ENCODE measurements at places on chromosomes 3 and 15.

DNA sequence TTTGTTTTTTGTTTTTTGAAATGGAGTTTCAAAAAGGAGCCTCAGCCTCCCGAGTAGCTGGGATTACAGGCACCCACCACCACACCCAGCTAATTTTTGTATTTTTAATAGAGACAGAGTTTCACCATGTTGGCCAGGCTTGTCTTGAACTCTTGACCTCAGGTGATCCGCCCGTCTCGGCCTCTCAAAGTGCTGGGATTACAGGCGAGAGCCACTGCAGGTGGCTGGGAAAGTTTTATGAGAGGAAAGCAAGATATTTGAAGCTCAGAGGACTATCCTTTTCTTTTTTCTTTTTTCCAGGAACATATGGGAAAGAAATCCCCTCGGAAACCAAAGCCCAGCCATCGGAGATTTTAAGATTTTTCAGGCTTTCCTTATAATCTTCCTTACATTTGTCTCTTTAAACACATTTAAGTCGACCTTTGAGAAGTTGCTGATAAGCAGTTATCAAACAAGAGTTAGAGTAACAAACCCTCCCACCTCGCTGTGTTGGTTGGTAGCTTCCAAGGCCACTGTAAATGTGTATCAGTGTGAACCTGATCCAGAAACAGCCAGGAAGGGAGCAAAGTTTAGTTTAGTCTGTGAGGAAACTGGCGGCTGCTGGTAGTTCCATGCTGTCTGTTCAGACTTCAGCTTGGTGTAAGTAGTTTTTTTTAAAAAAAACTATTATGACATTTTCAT lies 34.5 kb upstream of the MAP3K13 start:
- no peak for DNase-seq

- no peak for DNase-seq
Observed at GRCh38 chr15:94524565-94524964, 293.2 kb downstream of the MCTP2 start.

GRCh38 chr3:57091521-57092273 lies 31.2 kb downstream of the SPATA12 start:
- no peak for DNase-seq

- DNase-seq: no peak
Observed at GRCh38 chr3:22994781-22995180, 208.3 kb upstream of the UBE2E2 start.

- no peak for DNase-seq
Observed at GRCh38 chr3:190038050-190038933, 82.4 kb downstream of the P3H2 start.

GRCh38 chr15:65580287-65580686 lies 30.6 kb downstream of the INTS14 start:
- no peak for DNase-seq

DNA sequence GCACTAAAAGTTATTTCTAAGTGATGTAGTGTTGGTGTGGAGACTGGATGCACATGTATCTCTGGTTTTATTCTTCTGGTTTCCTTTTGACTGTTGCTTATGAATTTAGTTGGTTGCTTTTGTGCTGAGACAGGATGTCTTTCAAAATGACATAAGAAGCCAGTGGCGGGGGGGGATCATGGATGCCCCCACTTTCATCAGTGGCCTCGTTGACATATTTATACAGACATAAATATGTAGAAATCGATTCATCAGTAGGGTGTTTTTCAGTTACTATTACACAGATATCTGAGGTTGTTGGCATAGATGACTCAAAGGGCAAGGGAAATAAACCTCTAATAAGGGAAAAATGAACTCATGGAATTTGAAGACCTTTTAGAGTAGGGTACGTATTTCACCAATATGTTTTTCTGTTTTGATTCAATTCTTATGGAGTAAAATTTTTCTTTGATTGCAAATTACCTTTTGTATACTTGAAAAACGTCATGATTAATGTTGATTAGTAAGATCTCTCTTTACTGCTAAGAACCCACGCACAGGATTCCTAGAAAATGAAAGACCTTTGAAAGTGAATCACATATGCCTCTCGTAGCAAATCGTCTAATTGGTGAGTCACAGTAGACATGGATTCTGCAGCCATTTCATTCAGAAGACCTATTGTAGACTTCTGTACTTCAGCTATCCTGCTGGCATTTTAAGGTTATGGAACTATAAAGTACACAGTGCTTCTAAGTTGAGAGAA lies 97.4 kb upstream of the RBMS3 start:
- DNase-seq: no peak

DNA sequence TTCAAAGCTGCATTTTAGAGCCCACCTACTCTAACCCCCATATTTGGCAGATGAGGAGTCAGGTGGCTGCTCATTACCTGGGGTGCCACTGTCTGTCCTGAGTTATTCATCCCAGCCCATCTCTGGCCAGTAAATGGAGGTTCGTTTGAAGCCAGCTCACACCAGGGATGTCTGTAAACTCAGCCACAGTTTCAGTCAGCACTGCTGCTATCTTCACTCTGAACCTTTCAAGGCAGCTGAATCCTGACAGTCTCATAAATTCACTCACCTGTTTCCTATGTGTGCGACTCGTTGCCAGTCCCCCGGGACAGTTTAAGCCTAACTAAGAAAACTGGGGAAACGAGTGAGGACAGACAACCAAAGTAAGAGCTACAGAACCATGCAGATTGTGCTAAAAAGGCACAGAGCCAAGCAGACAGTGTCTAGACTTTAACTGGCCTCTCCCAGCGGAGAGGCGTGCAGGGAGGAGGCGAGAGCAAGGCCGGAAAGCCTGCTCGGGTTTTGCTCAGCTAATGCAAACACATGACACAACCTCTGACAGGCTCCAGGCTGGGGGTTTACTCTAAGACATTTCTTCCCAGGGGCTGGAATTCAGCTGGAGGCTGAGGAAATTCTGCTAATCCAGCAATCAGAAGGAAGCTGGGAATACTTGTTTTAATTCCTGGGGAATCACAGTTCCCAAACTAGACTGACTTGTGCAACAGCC lies 12.0 kb downstream of the FSTL1 start:
- DNase-seq: no peak

DNA sequence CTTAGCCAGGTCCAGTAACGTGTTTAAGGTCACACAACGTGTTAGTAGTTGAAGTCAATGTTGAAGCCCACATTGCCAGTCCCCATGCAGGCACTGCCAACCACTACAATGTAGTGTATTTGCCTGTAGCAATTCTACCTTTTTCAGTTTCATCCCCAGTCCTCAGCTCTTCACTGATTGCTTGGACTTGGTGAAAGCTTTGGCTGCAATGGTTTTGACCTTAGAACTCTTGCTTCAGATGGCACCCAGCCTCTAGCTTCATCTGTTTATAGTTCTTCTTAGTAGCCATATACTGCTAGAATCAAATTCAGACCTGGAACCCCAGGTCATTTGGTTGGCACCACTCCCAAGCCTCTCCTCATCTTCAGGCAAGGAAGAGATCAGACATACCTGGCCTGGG lies 345.4 kb upstream of the SEMA6D start:
- DNase-seq: no peak

- DNase-seq: no peak
Observed at GRCh38 chr3:186453531-186453930, 90.6 kb downstream of the CRYGS start.

DNA sequence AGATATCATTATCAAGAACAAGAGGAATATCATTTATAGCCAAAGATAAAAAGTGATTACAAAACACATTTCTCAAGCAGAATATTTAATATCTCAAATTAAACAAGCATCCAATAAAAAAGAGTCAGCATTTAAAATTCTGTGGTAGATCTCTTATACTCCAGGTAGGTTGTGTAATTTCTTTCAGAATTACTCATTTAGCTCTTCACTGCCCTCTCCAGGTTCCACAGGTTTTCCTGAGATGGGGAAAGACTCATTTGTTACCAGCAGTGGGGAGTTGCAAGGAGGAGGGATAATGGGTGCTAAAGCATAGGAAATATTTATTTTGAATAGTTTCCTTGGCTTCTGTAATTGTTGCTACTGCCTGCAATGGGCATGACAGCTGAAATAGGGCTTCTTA lies 83.1 kb upstream of the RASGRP1 start:
- no peak for DNase-seq

DNA sequence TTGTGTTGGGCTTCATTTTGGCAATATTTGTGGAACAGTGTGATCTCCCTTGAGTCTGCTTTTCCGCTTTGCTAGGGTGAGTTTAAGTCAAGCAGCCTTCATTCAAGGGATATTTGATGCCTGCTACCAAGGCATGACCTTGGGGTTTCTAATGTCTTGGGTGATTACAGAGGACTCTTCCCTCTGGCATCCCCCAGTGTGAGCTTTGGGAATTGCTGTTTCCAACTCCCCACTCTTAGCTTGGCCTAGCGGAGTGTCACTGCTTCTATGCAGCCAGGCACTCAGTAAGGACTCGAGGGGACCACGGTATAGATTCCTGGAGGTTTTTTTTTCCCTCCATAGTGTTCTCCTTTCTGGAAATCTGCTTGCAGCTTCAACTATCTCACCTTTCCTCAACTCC lies 21.1 kb downstream of the GCNT3 start:
- no peak for DNase-seq

- DNase-seq: no peak
Observed at GRCh38 chr3:179321668-179322285, 1.1 kb upstream of the ZNF639 start.

- DNase-seq: no peak
Observed at GRCh38 chr3:30407651-30408050, 198.8 kb upstream of the TGFBR2 start.

- DNase-seq: no peak
Observed at GRCh38 chr3:182713743-182714517, 79.4 kb upstream of the ATP11B start.

- DNase-seq: no peak
Observed at GRCh38 chr15:58512522-58512921, 80.7 kb downstream of the LIPC start.

DNA sequence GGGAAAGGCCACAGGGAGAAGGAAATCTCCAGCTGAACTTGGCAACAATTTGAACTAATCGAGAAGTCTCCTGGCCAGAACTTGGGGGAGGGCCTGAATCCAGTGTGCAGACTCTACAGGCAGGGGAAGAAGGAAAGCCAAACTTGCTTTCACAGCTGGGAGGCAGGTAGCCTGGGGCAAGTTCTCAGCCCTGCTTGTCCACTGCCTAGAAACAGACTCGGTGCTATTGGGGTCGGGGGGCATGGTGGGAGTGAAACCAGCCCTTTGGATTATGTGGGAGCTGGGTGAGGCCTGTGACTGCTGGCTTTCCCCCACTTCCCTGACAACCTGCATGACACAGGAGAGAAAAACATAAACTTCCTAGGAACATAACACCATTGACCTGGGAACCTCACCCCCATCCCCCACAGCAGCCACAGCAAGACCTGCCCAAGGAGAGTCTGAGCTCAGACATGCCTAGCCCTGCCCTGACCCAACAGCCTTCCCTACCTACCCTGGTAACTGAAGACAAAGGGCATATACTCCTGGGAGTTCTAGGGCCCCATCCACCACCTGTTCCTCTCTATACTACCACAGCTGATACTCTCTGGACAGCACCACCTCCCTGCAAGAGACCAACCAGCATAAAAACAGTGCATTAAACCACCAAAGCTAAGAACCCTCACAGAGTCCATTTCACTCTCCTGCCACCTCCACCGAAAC lies 103.7 kb upstream of the MNS1 start:
- DNase-seq: no peak

- no peak for DNase-seq
Observed at GRCh38 chr15:66108483-66109265, 144.9 kb downstream of the MEGF11 start.

DNA sequence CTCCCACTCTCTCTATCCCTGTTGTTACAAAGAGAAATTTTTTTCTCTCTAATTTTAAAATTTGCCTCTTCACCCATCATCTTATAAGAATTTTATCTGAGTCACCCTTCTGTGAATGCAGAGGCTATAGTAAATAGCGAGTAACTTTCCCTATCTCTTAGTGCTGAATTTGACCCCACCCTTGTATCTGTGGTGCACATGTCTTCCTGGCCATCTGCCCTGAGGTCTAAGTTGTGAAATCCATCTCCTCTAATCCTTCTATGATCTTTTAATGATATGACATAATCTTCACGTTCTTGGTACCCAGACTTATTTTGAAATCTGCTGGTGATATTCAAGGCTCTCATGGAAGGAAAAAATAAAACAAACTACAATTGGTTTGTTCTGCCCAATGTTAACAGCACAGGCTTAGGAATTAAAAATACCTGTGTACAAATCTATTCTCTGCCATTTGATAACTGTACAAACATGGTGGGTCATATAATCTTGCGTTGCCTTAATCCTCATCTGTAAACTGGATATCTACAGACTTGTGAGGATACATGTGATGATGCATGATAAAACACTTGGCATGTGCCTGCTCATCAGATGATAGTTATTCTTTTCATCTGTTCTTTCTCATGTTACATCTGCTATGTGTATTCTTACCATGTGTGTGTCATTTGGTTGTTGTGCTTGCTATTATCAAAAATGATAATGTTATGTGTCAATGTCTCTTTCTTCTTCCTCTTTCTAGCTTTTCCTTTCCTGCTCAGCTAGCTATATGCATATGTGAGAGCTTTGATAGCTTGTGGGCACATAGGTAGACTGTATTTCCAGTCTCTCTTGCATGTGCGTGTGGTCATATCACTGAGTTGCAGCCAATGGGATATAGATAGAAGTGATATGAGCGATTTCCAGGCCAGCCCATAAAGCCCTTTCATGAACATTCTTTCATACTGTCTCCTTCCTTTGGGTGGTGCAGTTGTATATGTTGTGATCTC lies 13.7 kb upstream of the CCR3 start:
- no peak for DNase-seq

Data from stimulated activated CD4-positive, alpha-beta T cell treated with anti-CD3 and anti-CD28 coated beads, Interleukin-4, amount 100 ng/mL, for 4 hours (primary cell).